ENCODE measurements at places on chromosomes 3 and 15.

GRCh38 chr3:20648921-20649381 is 462.9 kb upstream of the SGO1 start:
- DNase-seq: no peak
- H3K4me1 ChIP-seq: no peaks in the 10 kb centered on the region
- no peak overlapping the region for H3K4me3 ChIP-seq
- no peaks in the 10 kb centered on the region for H3K27me3 ChIP-seq

- no peak overlapping the region for H3K4me3 ChIP-seq
- no peak for DNase-seq
- no peaks in the 10 kb centered on the region for H3K27me3 ChIP-seq
Measured at GRCh38 chr3:100317912-100318311, 16.6 kb upstream of the NIT2 start.

DNA sequence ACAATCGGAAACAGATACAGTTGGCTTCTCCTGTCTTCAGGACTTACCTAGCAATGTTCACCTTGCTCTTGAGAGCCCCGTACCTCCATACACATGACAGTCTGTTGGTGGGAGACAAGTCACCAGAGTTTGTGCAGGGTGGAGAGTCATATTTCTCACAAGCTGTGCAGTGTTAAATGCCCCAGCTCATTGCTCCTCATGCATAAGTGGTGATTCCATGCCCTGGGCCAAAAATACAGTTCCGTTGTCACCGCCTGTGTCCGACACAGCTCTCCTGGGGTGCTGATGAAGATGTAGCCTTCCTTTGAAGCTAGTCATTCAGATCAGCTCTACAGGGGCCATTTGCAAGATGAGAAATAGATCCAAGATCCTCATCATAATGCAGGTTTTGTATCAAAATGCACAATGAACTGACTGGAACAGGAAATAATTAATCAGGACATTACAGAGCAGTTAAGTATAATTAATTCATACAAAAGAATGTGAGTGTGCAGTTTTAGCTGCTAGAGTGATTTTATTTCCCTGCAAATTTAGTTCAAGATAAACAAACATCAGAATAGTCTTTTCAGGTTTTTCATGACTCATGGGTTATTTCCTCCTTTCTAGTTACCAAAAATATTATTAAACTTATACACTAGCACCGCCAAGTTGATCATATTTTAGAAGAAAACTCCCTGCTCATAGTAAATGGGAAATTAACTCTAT is 66.5 kb downstream of the CD47 start:
- DNase-seq: no peak
- no peak overlapping the region for H3K4me3 ChIP-seq
- H3K27ac ChIP-seq: no peak overlapping the region
- no peaks in the 10 kb centered on the region for H3K4me1 ChIP-seq
- H3K27me3 ChIP-seq: no peaks in the 10 kb centered on the region

DNA sequence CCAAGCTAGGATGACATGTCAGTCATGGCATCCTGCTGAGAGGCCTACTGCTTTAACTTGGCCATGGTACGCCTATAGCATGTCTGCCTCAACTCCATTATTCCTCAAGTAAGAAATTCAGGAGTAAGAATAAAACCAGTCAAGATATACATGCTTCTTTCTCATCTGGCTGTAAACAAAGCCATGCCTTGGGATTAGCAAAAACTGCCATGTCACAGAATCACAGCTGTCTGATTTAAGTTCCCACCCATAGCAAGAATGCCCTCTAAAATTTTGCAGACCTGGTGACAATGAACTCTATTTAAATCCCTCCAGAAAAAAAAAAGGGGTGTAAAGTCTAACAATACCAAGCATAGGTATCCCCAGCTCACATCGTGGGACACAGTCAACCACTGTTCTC is 55.6 kb upstream of the ACAN start:
- H3K36me3 ChIP-seq: no peaks in the 10 kb centered on the region
- DNase-seq: no peak
- H3K4me3 ChIP-seq: no peak overlapping the region
- H3K4me1 ChIP-seq: no peaks in the 10 kb centered on the region

DNA sequence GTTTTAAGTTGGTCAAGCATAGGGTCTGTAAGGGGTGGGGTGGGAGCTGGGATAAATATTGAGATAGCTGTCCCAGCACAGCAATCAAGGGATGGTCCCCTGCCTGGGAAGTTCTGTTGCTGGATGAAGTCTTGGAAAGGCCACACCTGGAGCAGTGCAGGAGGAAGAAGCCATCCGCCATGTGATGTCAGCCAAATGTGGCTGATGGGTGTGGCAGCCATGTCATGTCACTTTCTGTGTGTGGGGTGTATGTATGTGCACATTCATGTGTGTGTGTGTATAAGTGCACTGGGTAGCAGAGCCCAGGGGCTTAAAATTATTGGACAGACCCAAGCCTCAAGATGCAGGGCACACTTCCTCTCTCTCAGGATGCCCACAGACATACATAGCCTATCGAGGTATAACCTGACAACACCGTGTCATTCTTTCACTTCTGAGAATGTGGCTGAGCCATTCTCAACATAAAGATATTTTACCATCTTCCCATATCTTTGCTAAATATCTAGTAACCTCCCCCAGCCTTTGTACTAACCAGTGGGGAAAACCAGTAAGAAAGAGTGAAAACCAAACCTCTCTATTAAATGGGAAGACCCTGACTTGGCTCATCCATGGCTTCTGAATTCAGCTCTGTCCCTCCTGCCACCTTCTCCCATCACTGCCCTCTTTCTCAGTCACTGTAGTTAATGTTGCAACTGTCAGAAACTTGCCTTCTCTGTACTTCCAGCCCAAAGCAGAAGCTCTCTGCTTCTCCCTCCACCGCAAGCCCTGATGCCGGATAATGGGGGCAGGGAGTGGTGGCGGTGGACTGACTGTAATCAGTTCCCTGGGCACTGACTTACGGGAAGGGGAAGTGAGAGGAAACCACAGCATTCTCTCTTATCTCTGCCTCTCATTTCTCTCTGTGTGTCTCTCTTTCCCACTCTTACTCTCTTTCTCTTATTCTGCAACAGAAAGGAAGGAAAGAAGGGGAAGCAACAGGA is 11.2 kb downstream of the TNFSF10 start:
- H3K4me1 ChIP-seq: peaks cover 35% of the 10 kb centered on the region
- H3K27me3 ChIP-seq: no peaks in the 10 kb centered on the region
- no peak overlapping the region for H3K4me3 ChIP-seq
- H3K36me3 ChIP-seq: peaks cover 12% of the 10 kb centered on the region

DNA sequence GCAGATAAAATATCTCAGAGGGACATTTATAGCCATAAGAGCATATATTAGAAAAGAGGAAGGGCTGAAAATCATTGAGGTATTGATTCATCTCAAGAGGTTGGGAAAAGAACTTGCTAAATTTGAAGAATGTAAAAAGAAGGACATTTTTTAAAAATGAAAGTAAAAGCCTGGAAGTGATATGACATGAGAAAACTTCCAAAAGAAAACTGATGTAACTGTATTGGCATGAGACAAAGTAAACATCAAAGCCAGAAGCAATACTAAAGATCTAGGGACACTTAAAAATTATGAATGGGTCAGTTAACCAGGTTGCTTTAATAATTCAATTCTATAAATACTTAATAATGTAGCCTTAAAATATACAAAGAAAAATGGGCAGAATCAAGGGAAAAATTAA is 31.9 kb downstream of the CEP63 start:
- no peak overlapping the region for H3K27ac ChIP-seq
- DNase-seq: no peak
- no peaks in the 10 kb centered on the region for H3K4me1 ChIP-seq
- no peaks in the 10 kb centered on the region for H3K27me3 ChIP-seq

- DNase-seq: no peak
- H3K36me3 ChIP-seq: no peaks in the 10 kb centered on the region
- no peak overlapping the region for H3K27ac ChIP-seq
- no peaks in the 10 kb centered on the region for H3K4me1 ChIP-seq
Measured at GRCh38 chr15:69163141-69163669, 2.8 kb downstream of the GLCE start.

DNA sequence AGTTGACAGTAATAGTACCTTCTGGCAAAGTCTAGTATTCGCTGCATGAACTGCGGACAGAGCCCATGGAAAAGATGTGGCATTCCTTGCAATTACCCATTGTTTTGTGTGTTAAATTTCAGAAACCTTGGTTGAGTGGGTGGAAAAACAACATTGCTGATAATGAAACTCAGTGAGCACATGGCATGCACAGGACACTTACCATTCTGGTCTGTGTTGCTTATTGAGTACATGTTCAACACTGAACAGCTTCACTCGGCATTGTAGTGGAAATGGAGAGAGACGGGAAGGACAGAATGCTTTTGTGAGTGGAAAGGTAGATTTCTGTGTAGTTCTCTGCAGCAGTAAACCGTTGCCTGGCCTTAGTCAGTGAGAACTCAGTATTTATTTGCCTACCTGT is 165.3 kb downstream of the FNDC3B start:
- peak overlapping the region; percentile 1 for H3K27ac ChIP-seq
- H3K36me3 ChIP-seq: no peaks in the 10 kb centered on the region
- no peaks in the 10 kb centered on the region for H3K4me1 ChIP-seq
- no peak overlapping the region for H3K4me3 ChIP-seq
- DNase-seq: no peak

DNA sequence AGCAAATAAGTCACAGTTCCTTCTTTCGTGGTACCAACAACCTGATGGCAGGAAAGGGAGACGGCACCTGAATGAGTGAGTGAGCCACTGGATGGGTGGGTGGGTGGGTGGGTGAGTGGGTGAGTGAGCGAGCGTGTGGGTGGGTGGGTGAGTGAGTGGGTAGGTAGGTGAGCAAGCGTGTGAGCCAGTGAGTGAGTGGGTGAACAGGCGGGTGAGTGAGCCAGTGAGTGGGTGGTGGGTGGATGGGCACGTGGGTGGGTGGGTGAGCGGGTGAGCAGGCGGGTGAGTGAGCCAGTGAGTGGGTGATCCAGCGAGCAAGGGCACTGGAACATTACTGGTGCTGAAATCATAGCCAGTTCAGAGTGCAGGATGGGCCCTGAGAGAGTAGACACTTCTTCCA is 152.8 kb downstream of the MEGF11 start:
- no peaks in the 10 kb centered on the region for H3K4me1 ChIP-seq
- no peak overlapping the region for H3K4me3 ChIP-seq
- no peaks in the 10 kb centered on the region for H3K36me3 ChIP-seq
- H3K27me3 ChIP-seq: no peaks in the 10 kb centered on the region

GRCh38 chr3:124707656-124708062 is 22.6 kb upstream of the UMPS start:
- no peak for DNase-seq
- no peaks in the 10 kb centered on the region for H3K36me3 ChIP-seq
- no peak overlapping the region for H3K4me3 ChIP-seq
- H3K27ac ChIP-seq: no peak overlapping the region

DNA sequence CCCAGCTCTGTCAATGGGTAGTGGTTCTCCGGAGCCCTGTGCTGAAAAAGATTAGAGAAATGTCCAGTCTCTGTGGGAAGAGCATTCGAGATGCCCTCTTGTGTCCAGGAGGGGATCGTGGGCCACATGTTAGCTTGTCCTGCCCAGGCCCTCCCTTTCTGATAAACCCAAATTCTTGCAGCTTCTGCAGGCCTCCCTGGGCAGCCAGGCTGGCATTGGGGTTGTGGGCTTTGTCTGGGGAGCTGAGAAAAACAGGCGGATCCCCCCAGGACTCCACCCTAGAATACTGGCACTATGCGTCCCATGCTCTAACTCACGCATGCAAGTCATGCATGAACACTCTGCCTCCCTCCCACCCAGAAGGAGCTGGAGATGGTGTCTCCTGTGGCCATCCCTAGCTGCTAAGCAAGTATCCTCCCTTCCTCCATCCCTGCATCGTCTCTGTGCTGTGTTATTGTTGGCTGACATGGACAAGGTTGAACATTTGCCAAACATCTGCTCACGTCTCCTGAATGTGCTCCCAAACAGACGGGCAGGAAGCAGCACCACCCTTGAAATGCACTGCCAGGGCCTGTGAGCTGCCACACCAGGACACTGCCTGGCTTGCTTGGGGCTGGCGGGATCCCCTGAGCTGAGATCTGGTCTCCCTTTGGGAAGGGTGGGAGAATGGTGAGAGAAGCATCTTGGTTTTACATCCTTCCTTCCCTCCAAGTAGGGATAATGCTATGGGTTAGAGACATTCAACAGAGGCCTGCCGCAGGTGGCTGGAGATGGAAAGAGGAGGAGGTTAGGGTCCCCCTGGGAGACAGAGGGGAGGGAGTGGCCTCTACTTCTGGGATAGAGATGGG is 26.5 kb downstream of the CFAP161 start:
- DNase-seq: peak; percentile 77
- peak overlapping the region; percentile 53 for H3K27ac ChIP-seq
- H3K27me3 ChIP-seq: no peaks in the 10 kb centered on the region
- no peaks in the 10 kb centered on the region for H3K4me1 ChIP-seq
- no peak overlapping the region for H3K4me3 ChIP-seq
- H3K36me3 ChIP-seq: no peaks in the 10 kb centered on the region

- DNase-seq: peak; percentile 34
- no peak overlapping the region for H3K4me3 ChIP-seq
- H3K27me3 ChIP-seq: no peaks in the 10 kb centered on the region
- H3K36me3 ChIP-seq: no peaks in the 10 kb centered on the region
- H3K4me1 ChIP-seq: peaks cover 23% of the 10 kb centered on the region
- H3K27ac ChIP-seq: no peak overlapping the region
Measured at GRCh38 chr3:42499478-42499871, 3.0 kb upstream of the VIPR1 start.

GRCh38 chr3:52917044-52917443 is 19.7 kb upstream of the STIMATE start:
- H3K36me3 ChIP-seq: peaks cover 40% of the 10 kb centered on the region
- H3K27ac ChIP-seq: no peak overlapping the region
- H3K4me3 ChIP-seq: no peak overlapping the region
- DNase-seq: no peak
- H3K27me3 ChIP-seq: no peaks in the 10 kb centered on the region
- no peaks in the 10 kb centered on the region for H3K4me1 ChIP-seq

- H3K4me1 ChIP-seq: no peaks in the 10 kb centered on the region
- H3K27me3 ChIP-seq: no peaks in the 10 kb centered on the region
- no peaks in the 10 kb centered on the region for H3K36me3 ChIP-seq
- no peak overlapping the region for H3K27ac ChIP-seq
- no peak for DNase-seq
- H3K4me3 ChIP-seq: no peak overlapping the region
Measured at GRCh38 chr15:93610944-93611343, 521.9 kb upstream of the RGMA start.

GRCh38 chr3:159910991-159911663 is 77.5 kb upstream of the IL12A start:
- H3K4me1 ChIP-seq: peaks cover 7% of the 10 kb centered on the region
- H3K27me3 ChIP-seq: no peaks in the 10 kb centered on the region
- H3K27ac ChIP-seq: peak overlapping the region; percentile 59
- no peaks in the 10 kb centered on the region for H3K36me3 ChIP-seq
- H3K4me3 ChIP-seq: no peak overlapping the region
- no peak for DNase-seq

DNA sequence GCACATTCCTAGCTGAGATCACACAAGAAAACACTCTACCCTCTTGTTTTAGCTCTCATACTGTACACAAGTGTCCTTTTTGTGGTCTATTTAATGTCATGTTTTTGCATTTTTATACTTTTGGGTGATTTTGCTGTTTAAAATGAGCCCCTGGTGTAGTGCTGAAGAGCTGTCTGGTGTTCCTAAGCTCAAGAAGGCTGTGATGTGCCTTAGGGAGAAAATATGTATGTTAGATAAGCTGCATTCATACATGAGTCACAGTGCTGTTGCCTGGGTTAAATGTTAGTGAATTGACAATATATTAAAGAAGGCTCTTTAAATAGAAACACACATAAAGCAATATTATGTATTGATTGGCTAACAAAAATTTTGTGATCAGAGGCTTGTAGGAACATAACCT is 387.4 kb upstream of the C2CD4B start:
- no peaks in the 10 kb centered on the region for H3K4me1 ChIP-seq
- DNase-seq: no peak
- no peak overlapping the region for H3K27ac ChIP-seq
- no peaks in the 10 kb centered on the region for H3K27me3 ChIP-seq
- no peak overlapping the region for H3K4me3 ChIP-seq

Data from right atrium auricular region (tissue), 2 donors.